Pancreas (tissue), 10 donors: ENCODE measurements at places on chromosomes 2 and 18.

DNA sequence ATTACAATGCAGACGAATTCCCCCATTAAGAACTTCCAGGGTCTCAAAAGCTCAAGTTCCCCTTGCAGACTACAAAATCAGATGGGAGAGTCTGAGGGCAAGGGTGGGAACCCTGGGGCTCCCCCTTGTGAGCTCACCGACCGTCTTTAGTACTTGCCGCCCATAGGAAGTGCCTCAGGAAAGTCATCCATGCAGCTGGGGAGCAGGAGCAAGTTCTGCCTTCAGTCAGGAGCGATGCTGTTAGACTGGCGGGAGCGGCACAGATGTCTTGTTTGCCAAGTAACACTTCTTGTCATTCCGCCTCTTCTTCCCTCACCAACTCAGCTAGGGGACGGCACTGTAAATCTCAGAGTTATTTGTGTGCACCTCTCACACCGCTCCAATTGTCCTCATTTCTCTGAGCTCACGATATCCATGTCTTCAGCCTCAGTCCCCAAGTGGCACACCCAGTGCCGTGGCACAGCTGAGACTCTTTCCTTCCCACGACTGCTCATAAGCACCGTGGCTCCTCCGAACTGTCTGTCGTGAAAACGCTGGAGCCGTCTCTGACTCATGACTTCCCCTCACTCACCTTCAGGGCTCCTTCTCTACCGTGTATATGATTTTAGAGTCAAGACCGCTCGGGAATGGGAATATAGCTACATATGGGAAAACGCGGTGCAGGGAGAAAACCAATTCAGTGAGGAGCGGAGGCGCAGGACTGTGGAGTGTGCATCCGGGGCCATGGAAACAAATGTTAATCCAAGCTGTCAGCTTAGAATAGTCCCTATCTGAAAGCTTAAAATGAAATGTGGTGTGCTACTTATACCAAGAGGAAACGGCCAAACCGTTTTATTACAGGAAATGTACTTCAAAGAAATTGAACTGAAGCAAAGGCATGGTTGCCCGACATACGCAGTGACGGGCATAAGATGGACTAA is 34.0 kb downstream of the UXS1 start:
- H3K4me1 ChIP-seq: peaks cover 6% of the 10 kb centered on the region
- no peak overlapping the region for H3K4me3 ChIP-seq
- H3K27me3 ChIP-seq: no peaks in the 10 kb centered on the region

- no peak overlapping the region for H3K4me3 ChIP-seq
- peaks cover 7% of the 10 kb centered on the region for H3K4me1 ChIP-seq
- no peaks in the 10 kb centered on the region for H3K36me3 ChIP-seq
- no peak for DNase-seq
- no peaks in the 10 kb centered on the region for H3K27me3 ChIP-seq
Measured at GRCh38 chr2:214706986-214707385, 102.5 kb downstream of the BARD1 start.

GRCh38 chr2:1366546-1367134 is 46.6 kb upstream of the TPO start:
- H3K36me3 ChIP-seq: no peaks in the 10 kb centered on the region
- no peak overlapping the region for H3K4me3 ChIP-seq
- H3K27me3 ChIP-seq: no peaks in the 10 kb centered on the region
- peak overlapping the region; percentile 33 for H3K27ac ChIP-seq

DNA sequence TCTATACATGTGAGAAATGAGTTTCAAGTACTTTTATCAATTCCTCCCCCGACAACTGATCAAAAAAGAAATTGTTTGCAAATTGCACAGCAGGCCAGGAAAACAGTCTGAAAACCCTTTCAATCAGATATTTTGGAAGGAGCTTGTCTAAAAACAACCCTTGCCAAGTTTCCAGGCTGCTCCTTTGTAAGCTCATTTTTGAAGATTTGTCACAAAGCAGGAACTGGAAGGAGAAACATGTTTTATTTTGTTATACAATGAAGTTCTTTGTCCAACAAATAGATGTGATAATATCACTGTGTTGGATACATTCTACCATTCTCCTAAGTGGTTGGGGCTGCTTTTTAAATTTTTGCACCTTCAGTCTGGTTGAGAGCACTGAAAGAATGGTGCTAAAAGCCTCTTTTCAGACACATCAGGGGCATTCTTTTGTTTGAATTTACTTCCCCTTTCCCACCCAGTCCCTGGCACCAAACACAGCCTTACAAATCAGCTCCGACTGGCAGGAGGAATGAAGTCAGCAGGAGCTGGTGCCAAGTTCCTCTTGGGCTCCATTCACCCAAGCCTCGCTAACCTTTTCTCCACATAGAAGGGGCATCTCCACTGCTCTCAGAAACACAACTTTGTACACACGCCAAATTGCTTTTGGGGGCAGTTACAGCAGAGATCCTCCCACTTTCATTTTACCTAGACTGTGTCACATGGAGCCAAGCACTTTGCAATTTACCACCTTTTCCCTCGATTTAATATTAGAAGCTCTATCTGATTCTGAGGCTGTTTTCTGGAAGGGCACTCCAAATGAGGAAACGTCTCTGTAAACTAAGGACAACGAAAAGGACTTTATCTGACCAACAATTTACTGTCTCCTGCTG is 88.0 kb downstream of the C1D start:
- no peaks in the 10 kb centered on the region for H3K27me3 ChIP-seq
- no peaks in the 10 kb centered on the region for H3K4me1 ChIP-seq
- H3K4me3 ChIP-seq: no peak overlapping the region
- H3K36me3 ChIP-seq: no peaks in the 10 kb centered on the region

GRCh38 chr2:147502711-147503290 is 342.0 kb upstream of the ACVR2A start:
- H3K4me3 ChIP-seq: no peak overlapping the region
- H3K27me3 ChIP-seq: no peaks in the 10 kb centered on the region

DNA sequence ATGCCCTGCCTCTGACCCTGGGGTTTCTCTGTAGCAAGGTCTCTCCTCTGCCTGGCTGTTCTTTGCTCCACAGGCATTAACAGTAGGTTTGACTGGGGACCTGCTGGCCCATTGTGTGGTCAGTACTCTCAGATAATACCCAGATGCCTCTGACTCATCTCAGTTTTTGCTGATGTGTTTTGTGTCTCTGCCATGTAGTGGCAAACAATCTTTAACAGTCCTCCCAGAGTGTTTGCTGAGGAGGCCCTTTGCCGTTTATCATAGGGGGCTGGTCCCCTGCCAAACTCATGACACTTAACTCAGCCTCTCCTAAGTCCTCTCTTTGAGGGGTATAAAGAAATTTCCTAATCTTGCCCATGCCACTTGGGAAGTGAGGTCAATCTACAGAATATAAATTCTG is 793.7 kb upstream of the FANCL start:
- no peaks in the 10 kb centered on the region for H3K27me3 ChIP-seq
- no peak overlapping the region for H3K27ac ChIP-seq
- DNase-seq: no peak
- H3K4me3 ChIP-seq: no peak overlapping the region
